ENCODE measurements at places on chromosomes 13 and 19.

- DNase-seq = no peak
Observed at GRCh38 chr19:15180451-15181390, 20.1 kb downstream of the NOTCH3 start.

DNA sequence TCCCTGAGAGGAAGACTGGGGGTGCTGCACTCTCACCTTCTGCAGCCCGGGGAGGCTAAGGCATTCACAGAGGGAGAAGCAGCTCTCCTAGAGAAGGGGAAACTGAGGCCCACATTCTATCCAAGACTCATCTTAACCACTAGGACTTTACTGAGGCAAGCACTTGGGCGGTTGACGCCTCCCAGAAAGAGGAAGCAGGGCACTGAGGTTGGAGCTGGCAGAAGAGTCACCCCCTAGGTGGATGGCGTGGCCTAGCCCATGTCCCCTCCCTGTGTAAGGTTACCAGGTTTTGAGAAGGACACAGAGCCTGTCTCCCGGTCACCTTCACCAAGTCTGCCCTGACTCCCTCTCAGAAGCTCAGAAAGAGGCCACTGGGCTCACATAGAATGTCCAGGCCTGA, 2.7 kb downstream of the S1PR2 start:
- no peak for DNase-seq

DNA sequence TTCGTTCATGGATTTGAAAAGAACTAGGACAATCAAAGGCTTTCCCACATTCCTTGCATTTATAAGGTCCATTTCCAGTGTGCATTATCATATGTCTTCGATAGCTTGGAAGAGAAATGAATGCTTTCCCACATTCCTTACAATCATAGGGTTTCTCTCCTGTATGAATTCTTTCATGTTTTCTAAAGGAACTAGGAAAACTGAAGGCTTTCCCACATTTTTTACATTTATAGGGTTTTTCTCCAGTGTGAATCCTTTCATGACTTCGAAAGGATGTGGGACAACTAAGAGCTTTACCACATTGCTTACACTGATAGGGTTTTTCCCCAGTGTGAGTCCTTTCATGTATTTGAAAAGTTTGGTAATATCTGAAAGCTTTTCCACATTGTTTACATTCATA, 19.8 kb downstream of the ZNF709 start:
- no peak for DNase-seq

DNA sequence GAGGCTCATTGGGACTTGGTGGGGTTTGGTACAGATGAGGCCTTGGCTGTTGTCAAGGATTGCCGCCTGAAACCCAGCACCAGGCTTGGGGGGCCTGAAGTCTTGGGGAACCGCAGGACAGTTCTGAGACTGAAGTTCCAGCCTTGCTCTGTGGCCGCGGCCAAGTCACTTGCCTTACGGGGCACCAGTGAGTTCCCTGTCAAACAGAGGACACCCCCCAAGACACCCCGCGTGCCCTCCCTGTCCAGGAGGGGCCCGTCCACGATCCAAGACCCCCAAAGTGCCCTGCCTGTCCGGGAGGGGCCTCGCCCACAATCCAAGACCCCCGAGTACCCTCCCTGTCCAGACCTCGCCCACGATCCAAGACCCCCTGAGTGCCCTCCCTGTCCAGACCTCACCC, 2.5 kb downstream of the CDC34 start:
- DNase-seq = no peak

DNA sequence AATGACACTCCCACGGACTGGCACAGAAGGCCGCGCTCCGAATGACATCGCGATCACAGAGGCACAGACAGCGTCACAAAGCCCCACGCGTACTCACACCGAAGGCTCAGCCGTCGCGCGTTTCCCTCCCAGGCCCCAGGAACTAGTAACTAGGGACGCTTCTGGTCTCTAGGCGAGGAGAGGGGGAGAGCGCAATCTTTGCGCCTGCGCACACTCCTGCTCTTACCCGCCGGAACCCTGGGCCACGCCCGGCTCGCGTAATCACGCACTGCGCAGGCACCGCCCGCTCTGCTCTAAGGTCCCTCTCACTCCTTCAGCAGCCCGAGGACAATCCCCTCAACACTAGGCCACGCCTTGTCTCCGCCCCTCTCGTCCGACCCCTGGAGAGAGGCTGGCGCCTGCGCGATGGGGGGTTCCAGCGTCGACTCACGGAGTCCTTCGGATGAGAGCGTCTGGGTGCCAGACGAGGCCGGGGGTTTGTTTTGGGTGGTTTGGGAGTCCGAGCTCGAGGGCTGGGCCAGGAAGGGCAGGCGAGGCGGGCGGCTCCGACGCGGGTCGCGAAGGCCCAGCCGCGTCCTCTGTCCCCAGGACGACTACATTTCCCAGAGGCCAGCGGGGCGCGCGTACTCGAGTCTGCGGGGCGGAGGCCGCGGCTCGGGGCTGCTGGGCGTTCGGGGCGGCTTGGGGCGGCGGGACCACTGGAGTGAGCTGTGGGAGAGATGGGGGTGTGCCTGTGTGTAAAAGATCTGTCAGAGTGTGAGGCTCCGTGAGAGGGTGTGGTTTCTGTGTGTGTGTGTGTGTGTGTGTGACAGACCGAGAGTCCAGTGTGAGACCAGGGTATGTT, at the start of gene ZNF471:
Gene ZNF471, plus strand, starts transcription at position 410 of the 844 bp plus-strand sequence. CDS start 3,717 bp downstream, outside the sequence.
- DNase-seq = peak; percentile 55

DNA sequence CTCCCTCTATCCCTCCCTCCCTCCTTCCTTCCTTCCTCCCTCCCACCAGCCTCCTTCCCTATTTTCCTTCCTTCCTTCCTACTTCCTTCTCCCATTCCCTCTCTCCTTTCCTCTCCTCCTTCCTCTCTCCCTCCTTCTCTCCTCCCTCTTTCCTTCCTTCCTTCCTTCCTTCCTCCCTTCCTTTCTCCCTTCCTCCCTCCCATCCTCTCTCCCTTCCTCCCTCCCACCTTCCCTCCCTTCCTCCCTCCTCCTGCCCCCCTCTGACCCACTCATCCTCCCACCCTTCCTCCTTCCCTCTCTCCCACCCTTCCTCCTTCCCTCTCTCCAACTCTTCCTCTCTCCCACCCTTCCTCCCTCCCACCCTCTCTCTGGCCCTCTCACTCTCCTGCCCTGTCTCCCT, 132.1 kb downstream of the ZNF536 start:
- no peak for DNase-seq

DNA sequence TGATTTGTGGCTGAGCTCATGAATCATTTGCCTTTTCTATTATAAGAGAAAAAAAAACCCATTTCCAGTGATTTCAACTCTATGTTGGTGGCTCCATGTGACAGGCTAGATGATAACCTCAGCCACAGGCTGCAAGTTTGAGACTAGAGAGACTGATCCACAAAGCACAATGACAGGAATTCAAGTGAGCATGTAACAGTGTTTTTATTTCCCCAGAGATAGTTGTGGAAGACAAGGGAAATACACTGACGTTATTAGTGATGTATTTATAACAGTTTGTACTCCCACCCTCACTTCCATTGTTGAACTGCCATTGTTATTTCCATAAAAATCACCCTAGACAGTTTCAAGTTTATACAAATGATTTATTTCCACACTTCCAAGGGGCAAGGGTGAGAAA, 27.9 kb upstream of the EDNRB start:
- DNase-seq = no peak

DNA sequence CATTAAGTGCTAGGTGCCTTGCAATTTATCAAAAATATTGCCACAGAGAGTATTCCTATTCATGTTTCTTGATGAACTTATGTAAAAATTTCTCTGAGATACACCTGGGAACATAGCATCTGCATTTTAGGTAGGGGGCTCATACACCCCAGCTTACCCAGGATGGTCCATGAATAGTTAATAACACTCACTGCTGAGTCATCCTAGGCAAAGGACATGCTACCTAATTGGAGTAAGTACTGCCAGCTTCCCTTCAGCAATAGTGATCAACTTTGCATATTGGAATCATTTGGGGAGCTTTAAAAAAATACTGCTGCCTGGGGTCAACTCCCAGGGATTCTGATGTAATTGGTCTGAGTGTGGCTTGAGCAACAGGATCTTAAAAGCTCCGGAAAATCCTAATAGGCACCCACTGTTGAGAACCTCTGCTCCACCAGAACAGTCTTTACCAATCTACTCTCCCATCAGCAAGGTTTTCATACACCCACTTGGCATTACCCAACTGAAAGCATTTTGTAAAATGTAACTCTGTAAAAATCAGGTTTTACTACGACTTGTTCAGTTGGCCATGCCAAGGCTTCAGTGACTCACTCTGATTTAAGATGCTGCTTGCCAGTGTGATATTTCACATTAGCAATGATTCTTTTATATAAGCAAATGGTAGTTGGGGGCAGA, 67.2 kb upstream of the FNDC3A start:
- DNase-seq = no peak
